ENCODE measurements at places on chromosomes 11 and 22. TPM values are rescaled to one million over a fixed set of nuclear protein-coding genes. Genes with fewer than 3 reads are reported as not detected.

DNA sequence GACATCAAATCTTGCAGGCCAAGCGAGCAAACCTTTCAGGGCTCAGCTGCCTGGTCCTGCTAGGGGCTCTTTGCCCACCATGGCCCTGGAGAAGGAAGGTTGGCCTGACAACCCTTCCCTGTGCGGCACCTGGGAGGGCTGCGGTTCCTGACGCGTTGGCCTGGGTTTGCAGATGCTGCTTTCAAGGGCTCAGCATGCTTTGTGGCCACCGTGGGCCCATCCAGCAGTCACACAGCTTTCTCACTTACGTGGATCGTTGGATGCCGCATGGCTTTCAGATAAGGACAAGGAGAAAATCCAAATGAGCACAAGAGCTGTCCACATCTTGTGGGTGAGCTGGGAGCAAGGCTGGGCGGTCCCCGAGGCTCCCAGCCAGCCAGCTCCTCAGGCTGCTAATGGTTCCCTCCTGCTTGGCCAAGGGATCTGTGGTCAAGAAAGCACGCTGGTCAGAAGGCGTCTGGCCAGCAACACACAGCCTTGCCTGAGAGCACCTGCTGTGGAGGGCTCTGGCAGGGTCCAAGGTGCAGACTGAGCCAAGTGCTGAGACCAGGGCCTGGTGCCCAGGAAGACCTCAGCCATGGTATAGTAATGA lies 8.2 kb downstream of the C11orf24 start:
- H3K36me3 ChIP-seq, result peaks cover 42% of the 10 kb centered on the region
- no peak overlapping the region for H3K4me3 ChIP-seq
- H3K27me3 ChIP-seq, result no peaks in the 10 kb centered on the region
- DNase-seq, result no peak
- H3K4me1 ChIP-seq, result no peaks in the 10 kb centered on the region
- no peak overlapping the region for H3K27ac ChIP-seq

GAB4 gene
- total RNA-seq, result not detected

MAPK12 gene
- total RNA-seq, result 27.5 TPM

DNA sequence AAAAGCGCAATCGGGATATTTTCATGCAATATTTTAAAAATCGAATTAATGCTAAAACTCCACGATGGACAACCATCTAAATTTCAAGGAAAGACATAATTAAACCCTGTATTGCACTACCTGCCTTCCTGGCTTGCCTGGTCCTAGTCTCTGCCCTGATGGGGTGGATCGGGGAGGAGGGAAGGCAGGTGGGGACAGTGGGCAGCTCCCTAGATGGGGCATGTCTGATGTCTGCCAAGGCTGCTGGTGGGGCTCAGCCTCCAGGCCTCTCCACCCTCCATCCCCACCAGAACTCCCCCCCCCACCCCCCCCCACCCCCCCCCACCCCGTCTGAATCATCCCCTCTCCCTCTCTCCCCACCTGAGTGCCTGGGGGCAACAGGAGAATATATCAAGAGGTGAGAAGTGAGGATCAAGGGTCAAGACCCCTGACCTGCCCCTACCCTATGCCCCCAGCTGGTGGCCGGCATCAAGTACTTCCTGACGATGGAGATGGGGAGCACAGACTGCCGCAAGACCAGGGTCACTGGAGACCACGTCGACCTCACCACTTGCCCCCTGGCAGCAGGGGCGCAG lies 650 bp downstream of the CST6 start:
- no peaks in the 10 kb centered on the region for H3K36me3 ChIP-seq
- H3K4me3 ChIP-seq, result no peak overlapping the region
- H3K27me3 ChIP-seq, result no peaks in the 10 kb centered on the region
- peaks cover 23% of the 10 kb centered on the region for H3K4me1 ChIP-seq

TBCEL gene
- 22.4 TPM for total RNA-seq

DNA sequence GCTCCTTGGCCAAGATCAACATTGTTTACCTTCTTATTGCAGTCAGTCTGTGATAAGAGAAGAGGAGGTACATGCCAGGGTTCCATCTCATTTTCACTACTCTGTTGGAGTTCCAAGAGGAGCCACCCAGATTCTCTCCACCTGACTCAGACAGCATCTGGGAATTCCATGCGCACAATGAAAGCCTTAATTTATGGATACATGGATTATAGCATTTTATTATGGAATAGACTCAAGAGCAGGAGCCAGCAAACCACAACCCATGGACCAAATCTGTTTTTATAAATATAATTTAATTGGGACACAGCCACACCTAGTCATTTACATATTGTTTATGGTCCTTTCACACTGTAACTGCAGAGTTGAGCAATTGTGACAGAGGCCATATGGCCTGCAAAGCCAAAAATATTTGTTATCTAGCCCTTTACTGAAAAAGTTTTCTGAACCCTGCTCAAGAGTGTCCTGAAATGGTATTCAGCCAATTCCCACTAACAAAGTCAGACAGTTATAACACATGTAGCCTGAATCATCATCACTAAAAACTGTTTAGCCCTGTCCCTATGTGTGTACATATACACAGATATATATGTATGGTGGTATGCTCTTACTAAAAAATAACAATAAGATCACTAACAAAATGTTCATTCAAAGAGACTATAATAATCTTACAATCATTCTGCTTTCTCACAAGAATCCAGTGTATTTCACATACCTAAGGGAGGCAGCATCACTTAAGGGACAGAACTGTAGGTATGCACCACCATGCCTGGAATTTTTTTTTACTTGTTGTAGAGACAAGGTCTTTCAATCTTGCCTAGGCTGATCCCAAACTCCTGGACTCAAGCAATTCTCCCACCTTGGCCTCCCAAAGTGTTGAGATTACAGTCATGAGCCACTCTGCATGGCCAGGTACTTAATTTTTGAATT lies 104.5 kb upstream of the TEAD1 start:
- H3K27me3 ChIP-seq, result no peaks in the 10 kb centered on the region
- DNase-seq, result no peak
- H3K36me3 ChIP-seq, result no peaks in the 10 kb centered on the region
- H3K4me1 ChIP-seq, result no peaks in the 10 kb centered on the region
- no peak overlapping the region for H3K27ac ChIP-seq

HTR3B gene
- total RNA-seq, result not detected

SCUBE1 gene
- total RNA-seq, result 0.24 TPM

GRCh38 chr11:64890522-64890939 lies 12.1 kb upstream of the EHD1 start:
- no peaks in the 10 kb centered on the region for H3K27me3 ChIP-seq
- no peaks in the 10 kb centered on the region for H3K36me3 ChIP-seq
- no peak overlapping the region for H3K4me3 ChIP-seq

DNA sequence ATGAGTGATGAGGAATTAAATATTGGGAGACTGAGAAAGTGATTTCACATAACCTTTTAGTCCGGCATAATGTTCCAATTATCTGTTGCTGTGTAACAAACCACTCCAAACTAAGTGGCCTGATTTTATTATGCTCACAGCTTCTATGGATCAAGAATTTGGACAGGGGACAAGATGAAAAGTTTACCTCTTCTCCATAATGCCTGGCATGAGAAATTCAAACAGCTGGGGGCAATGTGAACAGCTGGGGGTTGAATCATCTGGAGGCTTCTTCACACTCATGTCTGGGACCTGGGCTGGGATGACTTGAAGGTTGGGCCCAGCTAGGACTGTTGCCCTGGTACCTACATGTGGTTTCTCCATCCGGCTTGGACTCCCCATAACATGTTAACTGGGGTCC lies 99.4 kb upstream of the DRD2 start:
- H3K27ac ChIP-seq, result no peak overlapping the region
- H3K4me3 ChIP-seq, result no peak overlapping the region
- no peaks in the 10 kb centered on the region for H3K27me3 ChIP-seq
- no peaks in the 10 kb centered on the region for H3K4me1 ChIP-seq
- H3K36me3 ChIP-seq, result no peaks in the 10 kb centered on the region

DNA sequence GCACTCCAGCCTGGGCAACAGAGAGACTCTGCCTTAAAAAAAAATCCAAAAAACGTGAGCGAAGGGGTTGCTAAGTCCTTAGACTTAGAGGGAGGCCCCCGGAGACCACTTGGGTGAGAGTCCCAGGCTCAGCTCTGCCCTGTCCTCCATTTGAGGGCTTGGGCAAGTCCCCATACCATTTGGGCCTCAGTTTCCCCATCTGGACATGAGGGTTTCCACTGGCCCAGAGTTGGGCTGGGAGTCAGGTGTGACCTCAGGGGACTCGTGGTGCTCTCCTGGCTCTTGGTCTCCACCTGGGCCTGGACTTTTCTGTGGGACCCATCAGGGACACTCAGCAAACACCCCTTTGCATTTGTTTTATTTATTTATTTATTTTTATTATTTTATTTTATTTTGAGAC lies 35.2 kb upstream of the CSNK1E start:
- H3K27ac ChIP-seq, result no peak overlapping the region
- H3K36me3 ChIP-seq, result no peaks in the 10 kb centered on the region
- H3K4me1 ChIP-seq, result no peaks in the 10 kb centered on the region

DNA sequence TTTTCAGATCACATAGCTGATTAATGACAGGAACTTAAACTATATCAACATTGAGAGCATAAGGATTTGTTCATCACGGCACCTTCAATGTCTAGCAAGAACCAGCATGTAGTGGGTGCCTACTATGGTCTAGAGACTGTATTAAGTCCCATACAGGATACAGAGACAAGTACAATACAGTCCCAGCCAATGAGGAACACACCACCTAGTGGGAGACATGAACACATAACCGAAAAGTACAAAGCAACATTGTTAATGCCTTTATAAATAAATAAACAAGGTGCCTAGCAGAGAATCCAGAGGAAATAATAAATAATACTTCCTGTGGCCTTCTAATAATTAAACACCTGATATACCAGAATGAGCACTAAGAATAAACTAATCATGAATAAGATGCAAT lies 87.7 kb upstream of the OPCML start:
- no peak overlapping the region for H3K27ac ChIP-seq
- no peaks in the 10 kb centered on the region for H3K36me3 ChIP-seq

GRCh38 chr11:60791153-60791933 lies 6.2 kb downstream of the MS4A10 start:
- H3K36me3 ChIP-seq, result no peaks in the 10 kb centered on the region
- no peak overlapping the region for H3K4me3 ChIP-seq
- no peak for DNase-seq
- H3K4me1 ChIP-seq, result no peaks in the 10 kb centered on the region
- no peaks in the 10 kb centered on the region for H3K27me3 ChIP-seq
- H3K27ac ChIP-seq, result no peak overlapping the region
